Thoracic aorta (tissue), 2 donors: ENCODE measurements at places on chromosomes 6 and 20.

- no peak for DNase-seq
Measured at GRCh38 chr6:100554228-100554627, 89.5 kb upstream of the SIM1 start.

GRCh38 chr6:44269178-44269920 lies 901 bp upstream of the TMEM151B start:
- no peak for DNase-seq

DNA sequence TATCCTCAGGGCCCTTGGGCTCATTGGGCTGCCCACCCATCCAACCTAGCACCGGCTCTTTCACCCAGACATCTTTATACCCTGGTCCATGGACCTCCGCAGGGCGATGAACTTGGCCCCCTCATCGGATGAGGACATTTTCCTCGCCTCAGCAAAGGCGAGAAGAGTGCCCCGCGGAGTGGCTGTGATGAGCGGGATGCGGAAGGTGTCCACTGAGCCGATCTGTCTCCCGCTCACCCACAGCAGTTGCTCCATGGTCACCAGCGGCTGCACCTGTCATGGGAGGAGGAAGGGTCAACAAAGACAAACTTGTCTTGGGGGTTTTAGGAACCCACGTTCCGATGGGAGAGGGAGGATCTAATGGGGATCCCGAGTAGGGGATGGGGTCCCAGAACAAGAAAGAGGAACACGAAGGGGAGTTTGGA lies 690 bp downstream of the NEU1 start:
- no peak for DNase-seq

GRCh38 chr6:87729965-87730719 lies 28.1 kb upstream of the AKIRIN2 start:
- DNase-seq: no peak

GRCh38 chr6:87705070-87705691 lies 3.1 kb upstream of the AKIRIN2 start:
- DNase-seq: no peak

DNA sequence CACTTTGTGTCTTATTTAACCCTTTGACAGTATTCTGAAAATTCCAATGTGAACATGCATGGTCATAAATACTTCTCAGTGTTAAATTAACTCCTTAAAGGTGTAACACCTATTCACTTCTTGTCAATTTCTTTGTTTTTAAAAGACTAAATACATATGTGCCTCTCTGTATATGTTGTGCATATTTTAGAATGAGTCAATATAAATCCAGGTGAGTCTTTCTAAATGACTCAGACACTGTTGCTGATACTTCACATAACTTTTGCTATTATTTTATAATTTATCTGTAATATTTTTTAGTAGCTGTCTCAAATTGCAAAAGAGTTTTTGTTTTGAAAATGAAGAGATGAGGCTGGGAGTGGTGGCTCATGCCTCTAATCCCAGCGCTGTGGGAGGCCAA lies 36.0 kb downstream of the TIAM2 start:
- DNase-seq: no peak

DNA sequence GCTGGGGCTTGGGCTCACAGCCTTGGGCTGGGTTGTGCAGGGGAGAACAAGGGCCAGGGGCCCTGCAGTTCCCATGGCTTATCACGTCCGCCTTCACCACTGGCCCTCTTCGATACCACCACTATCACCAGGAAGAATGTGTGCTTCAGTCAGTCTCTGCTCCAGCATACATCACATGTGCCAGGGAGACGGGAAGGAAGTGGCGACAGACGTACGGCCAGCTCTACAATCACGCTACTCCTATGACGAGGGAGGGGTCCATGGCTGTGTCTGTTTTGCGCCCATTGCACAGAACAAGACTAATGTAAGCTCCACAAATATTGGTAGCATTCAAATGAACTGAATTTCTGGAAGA lies 72.1 kb downstream of the TRAM2 start:
- DNase-seq: no peak

DNA sequence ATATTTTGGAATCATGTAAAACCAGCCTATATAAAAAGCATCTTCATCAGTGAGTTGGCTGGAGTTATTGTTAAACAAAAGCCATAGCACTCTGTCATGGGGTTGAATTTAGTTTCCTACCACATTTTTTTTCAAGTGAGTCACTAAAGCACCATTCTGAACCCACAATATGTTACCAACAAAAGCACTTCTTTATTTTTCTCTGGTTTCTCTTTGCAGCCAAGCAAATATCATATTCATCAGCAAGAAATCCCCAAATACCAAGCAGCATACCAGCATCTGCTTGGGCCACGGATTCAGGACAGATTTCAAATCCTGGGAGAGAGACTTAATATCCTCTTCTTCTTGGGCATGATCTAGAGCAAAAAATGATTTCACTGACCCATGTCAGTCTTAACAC lies 441.4 kb downstream of the BCKDHB start:
- DNase-seq: no peak

GRCh38 chr6:110325197-110325596 lies 33.0 kb downstream of the METTL24 start:
- no peak for DNase-seq
